ENCODE measurements at places on chromosomes 1 and 21.

DNA sequence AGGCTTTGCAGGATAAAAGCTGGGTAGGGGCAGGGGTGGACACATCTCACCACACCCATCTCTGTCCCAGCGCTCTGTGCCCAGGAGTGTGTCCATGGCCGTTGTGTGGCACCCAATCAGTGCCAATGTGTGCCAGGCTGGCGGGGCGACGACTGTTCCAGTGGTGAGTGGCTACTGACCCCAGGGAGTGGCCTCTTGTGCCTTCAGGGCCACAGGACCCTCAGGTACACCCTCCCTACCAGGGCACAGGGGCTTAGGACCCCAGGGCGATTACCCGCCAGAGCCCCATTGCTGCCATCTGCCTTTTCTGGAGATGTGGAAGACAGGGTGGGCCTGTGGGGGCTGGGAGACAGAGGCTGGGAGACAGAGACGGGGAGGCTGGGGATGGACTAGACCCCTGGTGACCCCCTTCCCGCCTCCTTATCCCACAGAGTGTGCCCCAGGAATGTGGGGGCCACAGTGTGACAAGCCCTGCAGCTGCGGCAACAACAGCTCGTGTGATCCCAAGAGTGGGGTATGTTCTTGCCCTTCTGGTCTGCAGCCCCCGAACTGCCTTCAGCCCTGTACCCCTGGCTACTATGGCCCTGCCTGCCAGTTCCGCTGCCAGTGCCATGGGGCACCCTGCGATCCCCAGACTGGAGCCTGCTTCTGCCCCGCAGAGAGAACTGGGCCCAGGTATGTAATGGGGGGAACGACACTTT lies 12.8 kb downstream of the PEAR1 start:
- no peak for DNase-seq

GRCh38 chr1:7292036-7292681 lies 478.9 kb upstream of the VAMP3 start:
- no peak for DNase-seq

DNA sequence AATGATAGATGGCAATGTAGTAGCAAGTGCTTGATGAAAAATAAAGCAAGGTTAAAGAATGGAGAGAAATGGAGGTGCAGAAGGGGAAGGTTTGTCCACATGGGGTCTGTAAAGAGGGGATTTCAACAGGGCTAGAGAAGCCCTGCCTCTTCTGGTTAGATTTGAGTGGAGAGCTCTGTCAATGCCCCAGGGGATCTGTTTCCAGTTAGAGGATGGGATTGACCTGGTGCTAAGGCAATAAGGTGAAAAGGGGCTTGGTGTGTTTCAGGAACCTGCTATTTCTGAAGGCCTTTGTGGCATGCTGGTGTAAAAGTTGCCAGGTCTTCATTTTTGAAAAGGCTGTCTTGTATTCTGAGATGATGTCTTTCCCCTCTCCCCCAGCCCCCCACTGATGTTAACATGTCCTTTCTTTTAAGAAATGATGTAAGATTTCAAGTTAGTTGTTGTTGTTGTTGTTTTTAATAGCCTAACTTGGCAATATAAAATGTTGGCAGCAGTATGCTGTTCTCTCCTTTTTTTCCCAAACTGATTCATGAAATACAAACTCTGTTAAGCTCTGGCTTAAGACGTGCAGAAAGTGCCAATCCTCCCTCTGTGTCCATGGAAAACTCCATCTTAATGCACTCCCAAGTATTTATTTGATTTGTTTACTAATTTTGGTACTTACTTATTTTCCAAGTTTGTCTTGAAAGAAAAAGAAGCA lies 370.3 kb upstream of the ADGRL2 start:
- no peak for DNase-seq

GRCh38 chr1:64171797-64172281 lies 31.6 kb upstream of the UBE2U start:
- no peak for DNase-seq

GRCh38 chr1:216553040-216553439 lies 129.8 kb upstream of the USH2A start:
- DNase-seq: no peak

DNA sequence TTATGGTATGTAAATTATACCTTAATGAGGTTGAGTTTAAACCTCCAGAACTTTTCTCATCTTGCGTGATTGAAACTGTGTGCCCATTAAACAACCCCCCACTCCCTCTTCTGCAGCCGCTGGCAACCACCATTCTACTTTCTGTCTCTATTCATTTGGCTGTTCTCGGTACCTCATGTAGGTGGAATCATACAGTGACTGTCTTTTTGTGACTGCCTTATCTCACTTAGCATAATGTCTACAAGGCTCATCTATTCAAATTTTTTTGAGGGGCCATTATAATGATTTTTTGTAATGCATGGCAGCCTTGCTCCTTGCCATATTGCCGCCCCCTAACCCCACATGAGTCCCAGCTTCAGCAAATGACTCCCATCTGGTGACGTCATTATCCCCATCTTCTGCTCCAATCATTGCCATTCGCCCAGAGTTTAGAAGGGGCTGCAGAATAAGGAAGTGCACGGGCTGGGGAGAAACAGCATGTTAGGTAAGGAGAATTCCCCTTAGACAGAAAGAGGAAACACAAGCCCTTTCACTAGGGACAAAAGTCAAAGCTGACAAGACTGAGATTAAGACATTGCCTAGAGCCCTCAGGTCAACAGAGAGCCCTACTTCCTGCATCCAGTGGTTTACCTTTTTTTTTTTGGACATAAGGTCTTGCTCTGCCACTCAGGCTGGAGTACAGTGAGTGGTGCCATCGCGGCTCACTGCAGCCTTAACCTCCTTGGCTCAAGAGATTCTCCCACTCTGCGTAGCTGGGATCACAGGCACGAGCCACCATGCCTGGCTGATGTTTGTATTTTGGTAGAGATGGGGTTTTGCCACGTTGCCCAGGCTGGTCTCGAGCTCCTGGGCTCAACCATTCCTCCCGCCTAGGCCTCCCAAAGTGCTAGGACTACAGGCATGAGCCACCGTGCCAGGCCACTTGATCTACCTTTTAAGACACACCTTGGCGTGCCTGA lies 78.4 kb upstream of the ERRFI1 start:
- no peak for DNase-seq

- DNase-seq: no peak
Observed at GRCh38 chr1:180273066-180273465, 43.0 kb downstream of the LHX4 start.

DNA sequence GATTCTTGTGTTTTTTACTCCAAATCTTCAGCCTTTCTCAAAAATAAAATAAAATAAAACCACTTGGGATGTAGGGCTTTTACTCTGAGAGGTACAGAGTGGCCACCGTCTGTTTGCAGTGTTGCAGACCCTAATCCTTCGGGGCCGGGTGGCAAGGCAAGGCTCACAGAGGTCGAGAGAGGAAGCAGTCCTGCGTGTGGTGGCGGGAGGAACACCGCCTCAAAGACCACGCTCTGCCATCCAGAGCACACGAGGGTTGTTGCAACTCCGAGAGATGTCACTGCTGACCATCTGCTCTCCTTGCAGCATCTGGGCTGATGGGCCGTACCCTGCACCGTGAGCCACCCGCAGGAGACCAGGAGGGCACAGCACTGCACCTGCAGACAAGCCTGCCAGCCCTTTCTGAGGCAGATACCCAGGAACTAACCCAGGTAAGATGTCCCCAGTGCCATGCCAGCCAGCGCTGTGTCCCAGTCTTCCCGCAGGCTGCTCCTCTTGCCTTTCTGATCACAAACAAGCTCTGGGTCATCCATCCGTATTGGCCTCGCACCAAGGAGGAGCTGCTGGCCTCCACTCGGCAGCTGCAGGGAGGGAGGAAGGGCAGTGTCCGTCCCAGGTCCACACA lies 31.5 kb downstream of the SNAP47 start:
- DNase-seq: no peak

GRCh38 chr1:241131636-241132194 lies 225.3 kb downstream of the RGS7 start:
- no peak for DNase-seq

DNA sequence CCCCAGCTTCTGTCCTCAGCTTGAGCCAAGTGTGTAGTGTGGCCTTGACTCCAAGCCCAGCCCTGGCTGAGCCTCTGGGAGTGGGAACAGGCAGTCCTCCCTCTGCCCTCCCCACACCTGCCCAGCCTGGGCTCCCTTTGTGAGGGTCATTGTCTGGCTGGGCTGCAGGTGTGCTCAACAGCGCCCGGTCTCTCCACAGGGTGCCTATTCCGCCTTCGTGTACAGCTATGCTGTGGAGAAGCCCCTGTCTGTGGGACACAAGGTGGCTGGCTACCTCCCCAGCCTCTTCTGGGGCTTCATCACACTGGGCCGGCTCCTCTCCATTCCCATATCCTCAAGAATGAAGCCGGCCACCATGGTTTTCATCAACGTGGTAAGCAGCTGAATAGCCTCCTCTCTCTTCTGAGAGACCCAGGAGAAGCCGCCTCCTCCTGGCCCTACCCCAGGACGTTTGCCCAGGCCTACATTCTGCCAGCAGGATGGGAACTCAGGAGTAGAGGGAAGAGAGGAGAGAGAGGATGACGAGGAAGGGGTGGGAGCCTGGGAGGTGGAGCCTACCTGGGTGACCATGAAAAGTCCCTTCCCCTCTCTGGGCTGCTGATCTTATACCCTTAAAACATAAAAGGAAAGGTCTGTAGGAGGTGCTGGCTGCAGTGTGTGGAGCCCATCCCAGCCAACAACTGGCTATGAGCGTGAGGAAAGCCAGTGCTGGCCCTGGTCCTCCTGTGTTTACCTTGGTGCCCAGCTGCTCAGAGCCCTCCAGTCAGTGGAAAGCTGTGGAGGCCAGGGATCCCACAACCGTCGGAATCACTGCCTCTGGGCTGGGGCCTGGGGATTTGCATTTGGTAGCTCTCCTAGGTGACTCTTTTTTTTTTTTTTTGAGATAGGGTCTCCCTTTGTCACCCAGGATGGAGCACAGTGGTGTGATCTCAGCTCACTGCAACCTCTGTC lies 45.7 kb downstream of the ELK4 start:
- DNase-seq: no peak

GRCh38 chr1:75632350-75632949 lies 21.5 kb upstream of the SLC44A5 start:
- DNase-seq: no peak

DNA sequence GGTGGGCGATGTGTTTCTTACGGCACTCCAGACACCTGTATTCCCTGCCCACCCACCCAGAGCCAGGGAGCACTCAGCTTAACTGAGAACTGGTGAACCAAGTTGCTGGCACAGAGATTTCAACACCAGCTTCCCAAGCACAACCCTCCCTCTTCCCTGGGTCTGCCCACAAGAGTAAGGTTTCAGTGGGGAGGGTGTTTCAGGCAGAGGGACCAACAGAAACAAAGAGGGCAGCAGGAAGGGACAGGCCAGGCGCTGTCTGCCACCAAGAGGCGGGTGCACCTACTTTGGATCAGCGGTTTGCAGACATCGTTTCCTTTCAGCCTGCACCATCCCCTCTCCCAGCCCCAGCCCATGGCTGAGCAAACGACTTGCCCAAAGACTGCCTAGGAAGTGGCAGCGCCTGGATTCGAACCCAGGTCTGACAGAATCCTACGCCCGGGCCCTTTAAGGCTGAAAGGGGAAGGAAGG lies 21.9 kb upstream of the ALDH4A1 start:
- no peak for DNase-seq

GRCh38 chr1:43540653-43541071 lies 10.0 kb downstream of the PTPRF start:
- DNase-seq: no peak

DNA sequence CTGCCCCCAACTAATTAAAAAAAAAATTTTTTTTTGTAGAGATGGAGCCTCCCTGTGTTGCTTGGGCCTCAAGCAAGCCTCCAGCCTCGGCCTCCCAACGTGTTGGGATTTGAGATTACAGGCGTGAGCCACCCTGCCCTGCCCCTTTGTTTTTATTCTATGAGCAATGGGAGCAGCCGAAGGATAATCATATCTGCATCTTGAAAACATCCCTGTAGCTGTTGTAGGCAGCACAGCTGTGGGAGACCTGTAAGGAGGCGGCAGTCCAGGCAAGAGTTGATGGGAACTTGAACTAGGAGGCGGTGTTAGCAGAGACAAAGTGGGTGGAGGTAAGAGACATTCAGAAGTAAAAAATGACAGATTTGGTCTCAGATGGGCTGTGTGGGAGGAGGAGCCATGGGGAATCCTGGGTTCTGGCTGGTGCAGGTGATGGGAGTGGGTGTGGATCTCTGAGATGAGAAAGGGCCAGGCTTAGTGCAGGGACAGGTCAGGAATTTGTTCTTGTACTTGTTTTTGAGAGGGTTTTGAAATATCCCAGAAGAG lies 31.3 kb downstream of the STUM start:
- no peak for DNase-seq

DNA sequence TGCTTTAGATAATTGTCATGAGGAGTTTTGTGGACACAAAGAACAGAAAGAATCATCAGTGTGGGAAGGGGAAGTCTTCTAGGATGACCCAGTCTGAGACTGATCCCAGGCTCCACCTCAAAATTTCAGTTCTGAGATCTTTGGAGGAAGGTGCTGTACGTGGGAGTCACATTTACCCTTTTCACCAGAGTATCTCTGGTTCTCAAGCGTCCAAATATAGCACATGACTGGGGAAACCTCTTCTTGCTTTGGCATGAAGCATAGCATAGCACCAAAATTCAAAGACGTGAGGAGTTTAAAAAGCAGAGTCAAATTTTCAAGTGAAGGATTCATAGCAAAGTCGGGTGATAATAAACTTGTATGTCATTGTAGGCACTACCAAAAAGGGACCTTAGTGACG lies 96.5 kb downstream of the LRRC53 start:
- no peak for DNase-seq

DNA sequence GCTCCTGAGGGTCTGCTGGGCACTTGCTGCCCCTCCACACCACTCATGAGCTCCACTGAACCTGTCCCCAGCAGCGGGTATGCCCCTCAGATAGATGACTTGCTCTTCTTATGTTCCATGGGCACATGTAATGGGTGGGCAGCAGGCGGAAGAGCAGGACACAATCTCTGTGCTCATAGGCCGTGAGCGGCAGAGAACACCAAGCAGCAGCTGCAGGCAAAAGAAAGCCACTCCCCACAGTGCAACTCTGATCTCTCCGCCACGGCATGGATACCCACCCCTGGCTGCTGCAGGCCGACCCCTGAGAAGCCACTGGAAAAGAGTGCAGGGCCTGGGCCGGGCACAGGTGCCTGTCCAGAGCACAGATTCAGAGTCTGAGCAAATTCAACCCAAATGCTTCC lies 135.2 kb upstream of the RUNX3 start:
- no peak for DNase-seq

- DNase-seq: no peak
Observed at GRCh38 chr21:34351786-34352241, 12.0 kb upstream of the KCNE2 start.

GRCh38 chr21:45511007-45511406 lies 31.2 kb downstream of the SLC19A1 start:
- no peak for DNase-seq

DNA sequence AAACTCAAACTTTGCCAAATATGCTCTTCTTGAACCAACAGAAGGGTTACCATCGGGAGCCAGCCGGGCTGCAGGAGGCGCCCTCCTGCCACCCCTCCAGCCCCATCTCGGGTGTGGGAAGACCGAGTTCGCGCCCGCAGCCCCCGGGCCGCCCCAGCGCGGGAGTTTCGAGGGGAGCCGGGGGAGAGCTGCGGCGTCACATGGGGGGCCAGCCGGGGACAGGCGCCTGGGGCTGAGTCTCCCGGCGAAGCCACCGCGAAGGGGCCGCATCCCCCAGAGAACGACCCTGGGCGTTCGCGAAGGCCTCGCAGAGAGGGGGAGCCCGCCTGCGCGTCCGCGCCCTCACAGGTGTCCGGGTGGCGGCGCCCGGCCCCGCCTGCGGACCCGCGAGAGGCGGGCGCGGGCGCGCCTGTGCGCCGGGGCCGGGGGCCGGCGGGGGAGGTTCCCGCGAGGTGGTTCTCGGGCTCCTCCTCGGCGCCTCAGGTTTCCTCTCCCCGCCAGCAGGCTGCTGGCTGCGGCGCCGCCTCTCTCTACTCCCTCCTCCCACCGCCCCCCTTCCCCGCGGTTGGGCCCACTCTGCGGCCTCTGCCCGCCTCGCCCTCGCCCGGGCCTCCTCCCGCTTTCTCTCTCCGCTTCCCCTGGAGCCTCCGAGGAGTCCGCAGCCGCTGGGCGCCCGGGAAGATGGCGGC lies at the start of gene RAVER2:
Gene RAVER2, plus strand, starts transcription at position 584 of the 689 bp plus-strand sequence. Its CDS starts 98 bp downstream, at position 682.
- peak; percentile 10 for DNase-seq
